Hematopoietic multipotent progenitor cell treated with erythropoietin and hydrocortisone succinate and interleukin-3 and kit ligand, for 4 days (in vitro differentiated cells): ENCODE measurements at places on chromosomes 5 and 9.

DNA sequence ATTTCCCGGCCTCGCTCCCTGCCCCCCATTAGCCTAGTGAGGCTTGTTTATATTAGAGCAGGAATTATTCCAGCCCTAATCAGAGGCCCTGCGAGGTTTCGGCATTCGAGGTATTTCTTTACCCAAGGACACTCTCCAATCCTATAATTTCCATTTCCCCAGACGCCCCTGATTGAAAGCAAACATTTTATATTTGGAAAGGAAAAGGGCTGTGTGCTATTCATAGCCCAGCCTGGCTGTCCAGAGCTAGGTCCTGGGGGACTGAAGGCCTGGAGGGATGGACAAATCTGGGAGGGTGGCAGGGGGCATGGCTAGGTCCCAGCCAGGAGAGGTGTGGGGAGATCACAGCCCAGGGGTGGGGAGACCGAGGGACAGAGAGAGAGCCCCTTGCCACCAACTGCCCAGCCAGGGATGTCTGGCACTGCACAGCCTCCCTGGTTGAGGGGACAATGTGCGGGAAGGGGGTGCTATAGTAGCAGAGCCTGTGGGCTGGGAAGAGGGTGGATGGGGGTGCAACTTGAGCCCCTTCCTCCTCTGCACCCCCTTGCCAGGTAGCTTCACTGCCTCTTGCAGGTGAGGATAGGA lies 125.1 kb downstream of the BARX1 start:
- no peak for DNase-seq

DNA sequence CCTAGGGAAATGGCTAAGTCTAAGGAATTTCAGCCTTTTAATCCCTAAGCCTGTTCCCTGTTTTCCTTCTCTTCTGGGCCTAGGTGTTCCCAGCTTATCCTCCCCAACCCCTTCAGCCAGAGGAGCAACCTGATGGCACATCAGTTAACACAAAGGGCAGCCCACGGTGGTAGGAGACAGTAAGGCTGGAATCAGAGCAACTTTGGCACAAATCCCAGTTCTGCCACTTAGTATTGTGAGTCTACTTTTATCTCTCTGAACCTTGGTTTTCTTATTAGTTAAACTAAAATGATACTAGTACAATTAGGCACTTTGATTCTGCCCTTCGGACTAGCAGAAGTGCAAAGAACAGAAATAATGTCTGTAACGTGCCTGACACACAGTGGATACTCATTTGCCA lies 246.8 kb downstream of the SAXO1 start:
- DNase-seq: no peak

DNA sequence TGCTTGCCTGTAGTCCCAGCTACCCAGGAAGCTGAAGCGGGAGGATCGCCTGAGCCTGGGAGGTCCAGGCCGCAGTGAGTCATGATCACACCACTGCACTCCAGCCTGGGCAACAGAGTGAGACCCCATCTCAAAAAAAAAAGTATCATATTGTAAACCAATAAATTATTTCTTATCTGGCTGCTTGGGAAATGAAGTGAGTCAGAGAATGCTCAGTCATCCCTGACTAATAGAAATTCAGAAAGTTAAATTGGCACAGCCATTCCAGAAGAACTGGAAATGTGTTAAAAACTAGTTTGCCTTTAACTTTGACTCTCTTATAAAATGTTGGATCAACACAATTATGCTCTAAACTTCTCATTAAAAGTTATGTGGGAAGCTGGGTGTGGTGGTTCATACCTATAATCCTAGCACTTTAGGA lies 9.8 kb upstream of the GNE start:
- DNase-seq: no peak

- DNase-seq: no peak
These were observed 132.1 kb downstream of the COL23A1 start for GRCh38 chr5:178458140-178458539.

DNA sequence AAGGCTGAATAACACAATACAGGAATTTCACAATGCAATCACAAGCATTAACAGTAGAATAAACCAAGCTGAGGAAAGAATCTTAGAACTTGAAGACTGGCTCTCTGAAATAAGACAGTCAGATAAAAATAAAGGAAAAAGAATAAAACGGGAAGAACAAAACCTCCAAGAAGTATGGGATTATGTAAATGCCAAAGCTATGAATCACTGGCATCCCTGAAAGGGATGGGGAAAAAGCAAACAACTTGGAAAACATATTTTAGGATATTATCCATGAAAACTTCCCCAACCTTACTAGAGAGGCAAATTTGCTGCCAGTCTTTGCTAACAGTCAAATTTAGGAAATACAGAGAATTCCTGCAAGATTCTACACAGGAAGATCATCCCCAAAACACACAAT lies 157.9 kb downstream of the ALDH1A1 start:
- DNase-seq: no peak

DNA sequence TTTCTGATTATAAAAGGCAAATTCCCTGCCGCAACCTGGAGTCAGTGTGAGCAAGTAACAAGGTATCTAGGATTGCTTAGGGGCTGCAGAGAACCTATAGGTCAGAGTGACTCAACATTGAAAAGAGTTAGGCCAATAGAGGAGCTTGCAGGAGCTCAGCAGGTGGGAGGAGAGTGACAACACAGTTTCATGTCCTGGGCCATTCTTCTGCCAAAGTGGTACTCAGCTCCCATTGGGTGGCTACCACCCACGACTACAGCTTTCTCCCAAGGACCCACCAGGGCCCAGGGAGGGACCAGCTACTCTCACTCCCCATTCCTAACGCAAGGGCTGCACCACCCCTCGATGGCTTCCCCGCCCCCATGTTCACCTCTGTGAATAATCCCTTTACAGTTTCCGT lies 86.7 kb upstream of the SPATA31C2 start:
- no peak for DNase-seq
